Iris pigment epithelial cell (primary cell): ENCODE measurements at places on chromosomes 6 and 20.

GRCh38 chr6:21115111-21115510 lies 478.4 kb upstream of the SOX4 start:
- peak; percentile 81 for DNase-seq

GRCh38 chr6:110512991-110513390 lies 36.6 kb upstream of the SLC22A16 start:
- peak; percentile 63 for DNase-seq

DNA sequence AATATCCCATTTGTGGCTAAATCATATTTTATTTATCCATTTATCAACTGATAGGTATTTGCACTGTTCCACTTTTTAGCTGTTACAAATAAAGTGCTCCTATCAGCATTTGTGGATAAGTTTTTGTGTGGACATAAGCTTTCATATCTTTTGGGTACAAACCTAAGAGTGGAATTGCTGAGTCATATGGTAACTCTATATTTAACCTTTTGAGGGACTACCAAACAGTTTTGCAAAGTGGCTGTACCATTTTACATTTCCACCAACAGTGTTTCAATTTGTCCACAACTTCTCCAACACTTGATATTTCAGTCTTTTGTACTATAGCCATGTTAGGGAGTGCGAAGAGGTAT lies 23.6 kb upstream of the ECHDC1 start:
- peak; percentile 45 for DNase-seq

DNA sequence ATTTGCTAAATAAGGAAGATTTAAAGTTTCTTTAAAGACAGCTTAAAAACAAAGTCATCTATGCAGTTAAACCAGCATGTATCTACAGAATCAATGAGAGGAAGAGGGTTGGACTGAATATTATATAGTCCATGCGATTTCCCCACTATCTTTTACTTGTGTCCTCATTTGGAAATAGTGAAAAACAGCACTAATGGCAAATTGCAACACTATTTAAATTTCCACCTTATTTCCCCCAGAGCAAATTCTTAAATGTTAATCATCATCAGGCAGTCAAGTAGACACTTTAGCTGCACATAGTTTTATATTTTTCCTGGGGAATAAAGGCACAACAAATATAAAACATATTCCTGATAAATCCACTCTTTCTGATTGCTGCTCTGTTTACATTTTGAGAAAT lies 114.6 kb downstream of the LCA5 start:
- no peak for DNase-seq

GRCh38 chr20:46642265-46642968 lies 8.8 kb downstream of the SLC13A3 start:
- DNase-seq = no peak

DNA sequence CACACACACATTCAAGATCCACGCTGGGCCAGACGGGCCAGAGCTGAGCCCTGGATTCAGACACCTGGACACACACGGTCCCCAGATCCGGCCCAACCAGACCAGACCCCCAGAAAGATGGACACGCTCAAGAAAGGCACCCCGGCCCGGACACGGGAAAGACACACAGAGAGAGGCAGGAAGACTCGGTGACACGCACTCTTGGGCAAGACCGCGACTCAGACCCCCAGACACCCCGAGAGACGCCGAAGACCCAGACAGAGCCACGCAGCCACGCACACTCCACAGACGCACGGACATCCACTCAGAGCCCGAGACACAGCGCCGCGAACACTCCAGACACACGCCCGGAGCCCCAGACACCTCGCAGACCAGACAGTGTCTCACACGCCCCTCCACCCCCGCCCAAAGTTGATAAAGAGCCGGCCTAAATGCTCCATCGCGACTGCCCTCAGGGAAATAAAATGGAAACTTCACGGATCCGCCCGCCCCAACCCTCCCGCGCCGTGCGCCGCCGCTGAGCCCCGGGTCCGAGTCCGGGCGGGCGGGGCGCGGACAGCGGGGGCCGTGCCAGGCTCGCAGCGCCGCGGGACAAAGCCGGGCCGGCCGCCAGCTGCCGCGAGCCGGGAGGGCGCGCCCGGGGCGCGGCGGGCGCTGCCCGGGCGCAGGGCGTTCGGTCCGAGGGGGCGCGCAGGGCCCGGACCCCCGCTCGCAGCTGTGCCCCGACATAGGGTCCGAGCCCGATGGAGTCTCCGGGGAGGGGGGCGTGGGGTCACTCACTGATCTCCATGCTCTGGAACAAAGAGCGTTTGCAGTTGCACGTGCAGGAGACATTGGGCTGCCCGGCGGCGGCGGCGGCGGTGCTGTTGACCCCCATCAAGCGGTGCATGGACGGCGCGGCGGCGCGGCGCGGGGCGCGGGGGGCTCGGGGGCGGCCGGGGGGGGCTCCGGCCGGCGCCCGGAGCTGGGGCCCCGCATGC lies 831 bp downstream of the PMEPA1 start:
- DNase-seq = peak; percentile 27

GRCh38 chr6:122109075-122109474 lies 290.4 kb upstream of the HSF2 start:
- no peak for DNase-seq
